ENCODE measurements at places on chromosomes 2 and 18. TPM values are rescaled to one million over a fixed set of nuclear protein-coding genes. Genes with fewer than 3 reads are reported as not detected.

Gene HTR2B
- total RNA-seq = not detected

Gene MC5R
- total RNA-seq = 0.47 TPM

Gene DSG4
- total RNA-seq = 0.38 TPM

Gene CCNT2
- total RNA-seq = 11.8 TPM

Gene SNRPD1
- total RNA-seq = 26.3 TPM

Gene AGXT
- 1.6 TPM for total RNA-seq

Gene TMEM17
- total RNA-seq = 0.56 TPM

Gene ZNF804A
- not detected for total RNA-seq

GRCh38 chr2:180571559-180571958 lies 408.8 kb upstream of the UBE2E3 start:
- DNase-seq = no peak

DNA sequence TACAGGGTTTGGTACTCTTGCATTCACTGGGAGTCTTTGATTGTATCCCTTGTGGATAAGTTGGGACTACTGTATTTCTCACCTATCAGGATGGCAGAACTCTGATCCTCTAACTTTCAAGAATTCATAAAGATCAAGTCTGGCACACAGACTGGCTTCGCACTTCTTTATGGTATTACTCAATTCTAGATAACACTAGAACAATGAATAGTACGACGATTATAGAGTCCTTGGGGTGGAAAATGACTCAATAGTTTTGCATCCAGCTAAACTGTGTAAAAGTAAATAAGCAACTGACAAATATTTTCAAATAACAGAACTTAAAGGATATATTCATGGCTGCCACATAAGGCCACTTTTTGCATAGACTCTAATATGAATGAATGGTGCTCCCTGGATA lies 103.4 kb upstream of the MEX3C start:
- no peak for DNase-seq

- DNase-seq = no peak
These were observed 8.8 kb upstream of the DDX1 start for GRCh38 chr2:15582710-15583357.

GRCh38 chr18:49563701-49564517 lies 2.1 kb downstream of the LIPG start:
- DNase-seq = no peak

GRCh38 chr2:219844401-219845091 lies 217.1 kb downstream of the SLC4A3 start:
- DNase-seq = no peak

GRCh38 chr18:44620812-44621211 lies 59.9 kb upstream of the SETBP1 start:
- no peak for DNase-seq

DNA sequence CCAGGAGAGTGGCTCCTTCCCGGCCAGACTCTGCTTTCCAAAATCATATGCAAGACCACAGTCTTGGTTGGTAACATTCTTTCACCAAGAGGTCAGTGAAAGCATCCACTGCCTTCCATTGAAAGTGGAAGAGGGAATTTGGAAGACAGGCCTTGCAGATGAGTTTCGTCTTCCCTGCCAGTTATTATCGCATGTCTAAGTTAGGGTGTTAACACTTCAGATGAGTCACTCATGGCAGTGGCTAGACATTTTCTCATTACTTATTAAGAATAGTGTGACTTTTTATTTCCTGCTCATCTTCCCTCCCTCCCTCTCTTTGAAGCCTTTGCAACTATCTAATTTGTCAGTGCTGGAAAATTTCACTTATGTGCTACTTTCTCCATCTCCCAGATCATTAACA lies 102.9 kb upstream of the EPB41L3 start:
- no peak for DNase-seq

DNA sequence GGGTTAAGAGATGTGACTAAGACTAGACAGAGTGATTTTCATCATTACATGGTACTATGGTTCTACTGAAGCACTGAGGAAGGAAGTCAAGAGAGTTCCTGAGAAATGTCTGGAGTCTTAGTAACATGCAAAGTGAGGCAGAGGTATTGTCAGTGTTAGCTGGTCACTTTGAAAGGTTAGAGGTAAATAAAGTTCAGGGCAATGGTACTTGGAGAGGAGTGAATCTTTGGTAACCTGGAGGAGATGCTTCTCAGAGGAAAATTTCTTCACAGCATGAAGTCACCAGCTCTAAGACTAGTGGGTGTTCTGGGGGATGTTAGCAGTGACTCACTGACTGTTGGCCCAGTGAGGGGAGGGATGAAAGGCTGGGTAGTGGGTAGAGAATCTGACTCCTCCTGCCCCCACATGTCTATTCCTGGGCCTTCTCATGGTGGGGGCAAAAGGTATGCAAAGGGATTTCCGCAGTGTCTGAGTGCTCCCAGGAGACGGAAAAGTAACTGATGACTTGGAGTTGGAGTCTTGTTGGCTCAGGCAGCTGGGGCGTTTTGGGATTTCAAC lies 23.3 kb upstream of the IL1RN start:
- DNase-seq = no peak

GRCh38 chr2:96622544-96622943 lies 15.6 kb downstream of the KANSL3 start:
- no peak for DNase-seq

GRCh38 chr2:236131073-236131692 lies 37.0 kb downstream of the GBX2 start:
- DNase-seq = no peak

- DNase-seq = no peak
These were observed 86.6 kb downstream of the WDSUB1 start for GRCh38 chr2:159199761-159200465.

- DNase-seq = no peak
These were observed 133.9 kb upstream of the CCDC195 start for GRCh38 chr2:224850081-224850480.

GRCh38 chr2:238970553-238971081 lies 122.7 kb downstream of the TWIST2 start:
- DNase-seq = peak; percentile 79

DNA sequence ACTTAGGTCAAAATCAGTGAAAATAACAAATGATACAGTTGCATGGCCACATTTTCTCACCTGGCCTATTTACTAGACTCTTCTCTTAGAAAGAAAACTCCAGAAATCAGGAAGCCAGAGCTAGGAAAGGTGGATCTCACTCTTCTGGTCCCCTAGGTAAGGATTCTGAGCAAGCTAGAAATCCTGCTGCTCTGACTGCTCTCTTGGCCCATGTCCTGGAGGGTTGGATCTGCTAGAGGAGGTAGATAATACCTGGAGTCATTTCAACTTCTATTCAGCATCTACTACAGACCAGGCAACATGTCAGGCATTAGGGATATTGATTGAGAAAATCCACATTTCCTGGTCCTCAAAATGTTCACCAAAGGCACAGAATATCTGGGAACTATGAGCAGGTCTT lies 34.9 kb downstream of the AKAIN1 start:
- no peak for DNase-seq

DNA sequence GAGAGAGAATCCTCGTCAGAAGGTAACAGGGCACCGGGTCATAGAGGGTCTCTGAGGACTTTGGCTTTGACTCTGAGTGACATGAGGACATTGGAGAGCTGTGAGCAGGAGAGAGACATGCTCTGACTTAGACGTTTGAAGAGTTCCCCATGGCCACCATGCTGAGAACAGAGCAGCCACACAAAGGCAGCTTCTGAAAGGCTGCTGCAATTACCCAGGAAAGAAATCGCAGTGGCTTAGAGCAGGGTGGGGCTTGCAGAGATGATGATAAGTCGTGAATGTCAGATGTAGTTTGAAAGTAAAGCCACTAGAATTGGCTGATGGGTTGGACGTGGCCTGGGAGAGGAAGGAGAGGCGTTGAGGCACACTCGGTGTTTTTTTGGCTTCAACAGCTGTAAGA lies 79.0 kb downstream of the ZCCHC2 start:
- no peak for DNase-seq

DNA sequence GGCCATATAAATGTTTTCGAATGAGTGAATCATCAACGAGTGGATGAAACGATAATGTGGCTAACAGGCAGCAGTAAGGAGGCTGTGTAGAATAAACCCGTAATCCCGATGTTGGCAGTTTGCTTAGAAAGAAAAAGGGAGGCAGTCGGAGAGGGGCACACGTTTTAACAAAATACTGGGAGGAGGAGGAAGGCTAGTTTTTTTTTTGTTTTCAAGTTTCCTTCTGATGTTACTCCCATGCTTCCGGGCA lies 476 bp upstream of the MSH2 start:
- DNase-seq = no peak

DNA sequence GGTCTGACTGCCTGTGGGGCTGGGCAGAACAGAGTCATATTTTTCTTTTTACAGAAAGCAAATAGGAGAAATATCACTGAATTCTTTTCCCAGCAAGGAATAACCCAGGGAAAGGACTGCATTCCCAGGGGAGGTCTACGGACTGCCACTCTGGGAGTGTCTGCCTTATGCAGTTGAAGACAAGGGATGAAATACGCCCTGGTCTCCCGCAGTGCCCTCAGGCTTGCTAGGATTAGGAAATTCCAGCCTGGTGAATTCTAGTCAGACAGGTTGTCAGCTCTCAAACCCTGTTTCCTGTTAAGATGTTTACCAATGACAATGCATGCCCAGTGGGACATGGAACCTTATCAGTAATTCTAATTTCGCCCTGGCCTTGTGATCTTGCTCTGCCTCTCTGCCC lies 30.3 kb upstream of the PDK1 start:
- DNase-seq = no peak

DNA sequence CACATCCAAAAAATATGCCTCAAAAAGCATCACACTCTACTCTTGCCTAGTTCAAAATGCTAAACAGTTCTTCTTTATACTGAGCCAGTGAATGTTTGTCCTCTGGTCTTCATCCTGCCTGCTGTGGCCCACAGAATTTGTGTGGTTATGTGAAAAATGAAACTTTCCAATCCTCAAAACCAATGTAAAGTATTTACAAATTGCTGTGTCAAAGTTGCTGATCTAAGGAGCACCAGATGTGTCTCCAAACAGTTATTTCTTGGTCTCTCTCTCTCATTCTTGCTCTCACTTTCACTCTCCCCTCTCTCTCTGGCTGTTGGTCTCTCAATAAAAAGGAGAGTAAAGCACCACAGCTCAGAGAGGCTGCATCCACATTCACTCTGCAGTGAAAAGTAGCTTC lies 23.0 kb downstream of the EPHA4 start:
- DNase-seq = no peak

- no peak for DNase-seq
These were observed 155.9 kb downstream of the DIS3L2 start for GRCh38 chr2:232117413-232117812.

DNA sequence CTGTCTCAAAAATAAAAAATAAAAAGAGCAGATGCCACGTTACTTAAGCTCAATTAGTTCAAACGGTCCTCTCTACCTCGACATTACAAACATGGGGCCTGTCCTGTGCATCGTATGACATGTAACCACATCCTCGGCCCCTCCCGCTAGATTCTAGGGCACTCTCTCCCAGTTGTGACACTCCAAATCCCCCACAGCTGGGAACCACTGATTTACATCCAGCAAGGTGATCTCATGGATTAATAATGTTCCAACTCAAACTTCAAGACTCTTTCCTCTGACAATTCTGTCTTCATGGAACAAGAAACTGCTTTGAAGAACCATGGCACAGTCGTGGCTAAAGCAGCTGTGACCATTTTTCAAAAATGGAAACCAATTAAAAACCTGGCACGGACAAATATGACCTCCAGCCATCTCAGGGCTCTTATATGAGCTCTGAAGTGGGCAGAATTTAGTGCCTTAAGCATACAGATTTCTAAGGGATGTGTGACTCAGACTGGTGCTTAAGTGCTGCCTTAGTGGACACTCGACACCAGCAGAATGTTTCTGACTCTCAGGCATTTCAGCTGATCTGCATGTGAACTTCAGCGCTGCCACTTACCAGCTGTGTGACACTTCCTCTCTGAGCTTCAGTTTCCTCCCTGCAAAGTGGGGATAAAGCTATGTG lies 31.7 kb upstream of the ASAP2 start:
- DNase-seq = peak; percentile 53

DNA sequence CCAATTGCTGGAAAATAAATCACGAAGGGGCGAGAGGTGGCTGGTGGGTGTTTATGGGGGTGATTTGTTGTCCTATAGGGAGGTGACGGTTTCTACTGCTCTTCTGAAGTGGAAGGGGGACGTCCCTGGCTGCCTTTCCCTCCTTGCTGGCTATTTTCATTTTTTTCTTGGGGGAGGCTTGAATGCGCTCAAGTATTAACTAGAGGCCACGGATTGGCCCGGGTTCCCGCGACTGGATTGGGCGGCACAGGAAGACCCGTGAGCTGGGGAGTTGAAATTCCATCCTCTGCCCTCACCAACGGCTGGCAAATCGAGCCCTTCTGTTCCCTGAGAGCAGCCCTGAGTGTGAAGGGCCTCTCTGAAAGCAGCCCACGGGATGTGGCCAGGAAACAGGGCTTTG lies 176.5 kb upstream of the SPRED2 start:
- no peak for DNase-seq

GRCh38 chr2:205744074-205744591 lies 61.8 kb downstream of the NRP2 start:
- no peak for DNase-seq

DNA sequence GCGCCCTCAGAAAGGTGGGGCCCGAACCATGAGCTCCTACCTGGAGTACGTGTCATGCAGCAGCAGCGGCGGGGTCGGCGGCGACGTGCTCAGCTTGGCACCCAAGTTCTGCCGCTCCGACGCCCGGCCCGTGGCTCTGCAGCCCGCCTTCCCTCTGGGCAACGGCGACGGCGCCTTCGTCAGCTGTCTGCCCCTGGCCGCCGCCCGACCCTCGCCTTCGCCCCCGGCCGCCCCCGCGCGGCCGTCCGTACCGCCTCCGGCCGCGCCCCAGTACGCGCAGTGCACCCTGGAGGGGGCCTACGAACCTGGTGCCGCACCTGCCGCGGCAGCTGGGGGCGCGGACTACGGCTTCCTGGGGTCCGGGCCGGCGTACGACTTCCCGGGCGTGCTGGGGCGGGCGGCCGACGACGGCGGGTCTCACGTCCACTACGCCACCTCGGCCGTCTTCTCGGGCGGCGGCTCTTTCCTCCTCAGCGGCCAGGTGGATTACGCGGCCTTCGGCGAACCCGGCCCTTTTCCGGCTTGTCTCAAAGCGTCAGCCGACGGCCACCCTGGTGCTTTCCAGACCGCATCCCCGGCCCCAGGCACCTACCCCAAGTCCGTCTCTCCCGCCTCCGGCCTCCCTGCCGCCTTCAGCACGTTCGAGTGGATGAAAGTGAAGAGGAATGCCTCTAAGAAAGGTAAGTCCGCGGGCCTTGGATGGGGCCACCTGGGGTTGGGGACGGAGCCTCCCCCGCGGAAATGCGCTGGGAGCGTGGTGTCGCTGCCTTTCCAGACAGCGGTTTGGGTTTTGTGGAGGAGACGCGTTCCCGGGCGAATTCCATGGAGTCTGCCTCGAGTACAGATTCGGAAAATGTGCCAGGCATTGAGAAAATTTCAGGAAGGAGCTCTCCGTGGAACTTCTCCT lies 559 bp downstream of the HOXD1 start:
- DNase-seq = no peak

Data from HT-29 (cell line).